ENCODE measurements at places on chromosomes 13 and 19.

GRCh38 chr13:68834375-68834774 lies 1273.3 kb upstream of the ATXN8OS start:
- DNase-seq = no peak

DNA sequence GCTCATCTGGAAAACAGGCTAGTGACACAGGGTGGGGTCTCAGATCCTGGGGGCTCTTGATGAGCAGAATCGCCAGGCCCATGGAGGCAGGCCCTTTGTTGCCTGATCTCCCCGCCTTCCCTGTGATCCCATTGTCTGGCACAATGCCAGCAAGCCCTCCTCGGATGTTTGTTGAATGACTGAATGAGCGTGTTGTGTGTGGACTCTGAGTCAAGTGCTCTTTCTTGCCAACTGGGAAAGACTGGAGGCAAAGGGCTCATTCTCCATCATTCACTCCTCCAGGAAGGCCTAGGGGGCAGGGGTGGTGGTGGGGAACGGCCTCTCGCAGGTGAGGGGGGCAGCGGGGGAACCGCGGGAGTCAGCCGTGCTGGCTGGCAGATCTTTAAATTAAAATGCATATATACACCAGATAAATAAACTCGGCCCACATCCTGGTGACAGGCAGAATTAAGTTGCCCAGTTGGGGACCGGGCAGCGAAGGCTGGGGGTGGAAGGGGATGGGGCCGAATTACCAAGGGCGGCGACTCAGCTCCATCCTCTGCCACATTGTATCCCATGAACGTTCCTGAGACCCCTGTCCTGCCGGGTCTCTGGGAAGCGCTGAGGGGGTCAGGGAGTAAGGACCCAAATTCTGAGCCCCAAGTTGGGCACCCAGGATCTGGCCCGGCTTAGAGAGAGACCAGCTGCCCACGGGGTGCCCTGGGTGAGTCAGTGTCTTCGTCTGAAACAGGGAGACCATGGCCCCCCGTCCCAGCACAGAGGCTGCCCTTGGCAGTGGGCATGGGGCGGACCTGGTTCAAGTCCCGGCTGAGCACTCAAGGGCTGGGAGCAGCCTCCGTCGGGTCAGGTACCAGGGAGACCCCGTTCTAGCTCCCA lies 24.5 kb downstream of the EFNA2 start:
- DNase-seq = no peak

- DNase-seq = no peak
Observed at GRCh38 chr13:23877286-23877685, 11.9 kb downstream of the MIPEP start.

GRCh38 chr19:43229315-43229714 lies 23.9 kb upstream of the PSG4 start:
- DNase-seq = no peak

DNA sequence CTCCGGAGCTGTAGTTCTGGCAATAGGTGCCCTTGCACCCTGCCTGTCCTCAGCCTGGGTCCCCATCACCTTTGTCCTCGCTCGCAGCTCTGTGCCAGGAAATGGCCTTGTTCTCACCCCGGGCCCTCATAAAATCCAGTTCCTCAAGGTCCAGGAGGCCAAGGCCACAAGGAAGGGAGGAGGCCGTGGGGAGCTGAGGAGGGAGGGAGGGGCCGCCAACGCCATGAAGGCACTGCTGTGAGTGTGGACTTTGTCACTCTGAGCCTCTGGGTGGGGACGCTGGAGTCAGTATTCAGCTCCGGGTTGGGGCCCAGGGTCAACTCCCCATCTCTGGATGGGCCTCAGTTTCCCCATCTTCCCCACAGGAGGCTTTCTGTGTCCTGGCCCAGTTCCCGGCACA lies 9.2 kb upstream of the GNA11 start:
- no peak for DNase-seq

- peak; percentile 22 for DNase-seq
Observed at GRCh38 chr13:28357911-28358433, 137.0 kb downstream of the FLT1 start.

GRCh38 chr13:28346154-28346553 lies 148.8 kb downstream of the FLT1 start:
- DNase-seq = no peak

- DNase-seq = no peak
Observed at GRCh38 chr13:98889419-98890085, 88.3 kb downstream of the DOCK9 start.

DNA sequence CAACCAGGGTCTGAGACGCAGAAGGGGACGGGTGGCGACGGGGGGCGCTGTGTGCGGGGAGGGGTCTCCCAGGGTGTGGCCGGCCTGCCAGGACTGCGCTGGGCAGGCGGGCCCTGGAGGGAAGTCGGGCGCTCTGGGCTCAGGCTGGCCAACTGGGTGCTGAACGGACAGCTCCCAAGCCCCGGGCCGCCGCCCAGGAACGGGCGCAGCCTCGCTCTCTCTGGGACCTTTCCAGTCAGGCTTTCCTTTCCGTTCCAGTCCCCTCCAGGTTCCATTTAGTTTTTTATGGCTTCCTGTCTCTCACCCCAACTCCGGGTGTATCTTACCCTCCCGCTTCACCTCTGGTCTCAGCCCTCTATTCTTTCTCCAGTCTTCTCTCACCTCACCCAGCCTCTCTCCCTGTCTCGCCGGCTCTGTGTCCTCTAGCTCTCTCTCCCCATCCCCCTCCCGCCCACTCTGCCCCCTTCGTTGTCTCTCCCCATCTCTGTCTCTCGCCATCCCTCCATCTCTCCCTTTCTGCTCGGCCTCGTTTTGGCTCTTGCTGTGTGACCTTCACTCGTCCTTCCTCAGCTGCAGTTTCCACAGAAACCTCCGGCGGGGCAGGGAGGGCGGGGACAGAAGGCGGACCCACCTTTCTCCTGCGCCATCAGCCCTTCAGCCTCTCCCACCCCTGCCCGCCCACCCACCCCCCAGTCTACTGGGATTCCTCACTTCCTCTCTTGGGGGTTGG lies 3.3 kb upstream of the ATP1A3 start:
- no peak for DNase-seq

DNA sequence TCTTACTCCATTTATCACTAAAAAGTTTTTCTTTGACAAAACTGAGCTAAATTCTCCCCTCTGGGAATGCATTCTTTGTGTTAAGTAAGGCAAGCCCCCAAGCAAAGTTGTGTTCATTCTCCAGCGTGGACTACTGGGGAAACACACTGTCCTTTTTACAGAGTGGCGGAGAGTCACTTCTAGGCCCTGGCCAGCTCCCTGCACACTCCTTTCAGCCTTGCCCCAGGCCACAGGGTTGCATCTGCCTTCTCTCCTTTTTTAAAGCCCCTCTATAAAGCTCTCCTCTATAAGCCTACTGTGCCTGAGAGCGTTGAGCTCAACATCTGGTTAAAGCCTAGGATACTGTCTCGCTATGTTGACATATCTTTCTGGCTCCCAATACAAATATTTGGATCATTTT lies 803.4 kb downstream of the PCDH17 start:
- DNase-seq = no peak

- DNase-seq = no peak
Observed at GRCh38 chr13:29936051-29936813, 85.8 kb upstream of the UBL3 start.

DNA sequence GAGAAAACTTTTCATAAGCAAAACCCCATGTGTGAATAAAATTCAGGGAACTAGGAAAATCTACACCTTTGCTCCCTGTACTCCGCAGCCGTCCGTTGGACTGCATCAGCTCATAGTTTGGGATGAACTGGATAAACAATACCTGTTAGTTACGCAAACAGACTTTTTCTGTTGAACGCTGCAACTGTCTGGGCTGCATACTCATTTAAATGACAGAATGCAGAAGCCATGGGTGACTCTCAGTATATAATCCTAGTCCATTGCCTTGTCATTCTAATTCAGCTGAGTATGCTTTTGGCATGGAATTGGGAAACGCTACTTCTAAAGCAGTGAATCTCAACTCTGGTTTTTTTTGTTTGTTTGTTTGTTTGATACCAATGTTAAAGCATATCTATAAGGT lies 151.6 kb downstream of the SLITRK1 start:
- no peak for DNase-seq

- no peak for DNase-seq
Observed at GRCh38 chr13:60182907-60183306, 19.2 kb upstream of the DIAPH3 start.

GRCh38 chr13:52929846-52930245 lies 81.4 kb upstream of the PCDH8 start:
- no peak for DNase-seq

DNA sequence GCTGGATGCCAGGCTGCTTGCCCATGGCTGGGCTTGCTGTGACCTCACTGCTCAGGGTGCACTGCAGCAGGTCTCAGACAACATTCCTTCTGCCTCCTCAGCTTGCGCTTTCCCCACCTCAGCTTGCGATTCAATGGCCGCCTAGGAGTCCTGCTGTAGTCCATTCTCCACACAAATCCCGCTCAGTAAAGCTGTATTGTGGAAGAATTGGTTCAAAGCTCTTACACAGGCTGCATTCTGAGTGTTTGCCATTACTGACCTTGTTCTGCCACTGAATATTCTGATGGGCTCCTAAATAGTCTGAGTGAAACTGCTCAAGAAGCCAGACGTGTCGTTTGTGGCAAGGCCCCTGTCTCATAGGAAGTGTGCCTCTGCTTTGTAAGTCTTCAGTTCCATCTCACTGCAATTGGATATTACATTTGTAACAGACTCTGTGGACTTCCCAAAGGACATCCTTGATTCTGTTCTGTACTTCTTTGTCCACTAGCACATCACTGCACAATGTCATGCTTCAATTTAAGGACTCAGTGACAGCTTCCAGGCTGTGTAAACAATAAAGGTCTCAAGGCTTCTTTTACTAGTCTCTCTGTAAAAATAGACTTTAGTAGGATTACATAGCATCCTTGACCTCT lies 49.8 kb downstream of the KATNAL1 start:
- no peak for DNase-seq

DNA sequence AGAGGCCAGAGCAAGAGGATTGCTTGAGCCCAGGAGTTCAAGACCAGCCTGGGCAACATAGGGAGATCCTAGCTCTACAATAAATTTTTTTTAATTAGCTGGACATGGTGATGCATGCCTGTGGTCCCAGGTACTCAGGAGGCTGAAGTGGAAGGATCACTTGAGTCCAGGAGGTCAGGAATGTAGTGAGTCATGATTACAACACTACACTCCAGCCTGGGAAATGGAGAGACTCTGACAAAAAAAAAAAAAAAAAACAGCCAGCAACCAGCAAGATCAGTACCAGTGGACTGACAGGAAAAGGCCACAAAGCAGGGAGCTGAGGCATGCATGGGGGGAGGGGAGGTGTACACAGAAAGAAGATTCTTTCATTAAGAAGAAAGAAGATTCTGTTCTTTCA lies 52.7 kb upstream of the RFXAP start:
- no peak for DNase-seq

DNA sequence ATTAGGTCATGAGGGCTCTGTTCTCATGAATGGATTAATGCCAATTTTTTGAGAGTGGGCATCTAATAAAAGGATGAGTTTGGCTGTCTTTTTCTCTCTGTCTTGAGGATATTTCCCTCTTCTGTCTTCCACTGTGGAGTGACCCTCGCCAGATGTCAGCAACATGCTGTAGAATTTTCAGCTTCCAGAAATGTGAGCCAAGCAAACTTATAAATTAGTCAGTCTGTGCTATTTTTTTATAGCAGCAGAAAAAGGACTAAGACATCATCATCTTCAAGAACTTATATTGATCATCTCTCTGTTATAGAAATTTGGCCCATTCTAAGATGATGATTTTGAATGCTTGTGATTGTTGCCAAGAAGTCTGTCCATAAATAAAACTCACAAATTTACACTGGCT lies 431.4 kb downstream of the FGF9 start:
- DNase-seq = no peak

GRCh38 chr13:40109351-40109844 lies 453.9 kb downstream of the COG6 start:
- peak; percentile 69 for DNase-seq

- DNase-seq = no peak
Observed at GRCh38 chr13:23748109-23748990, 140.8 kb downstream of the MIPEP start.

GRCh38 chr19:28727480-28728159 lies 485.3 kb downstream of the UQCRFS1 start:
- peak; percentile 24 for DNase-seq
